ENCODE measurements at places on chromosomes 1 and 21.
A peak's percentile ranks its signal among the peaks of the same experiment; 100 is the strongest.

- DNase-seq = no peak
Measured at GRCh38 chr21:28801906-28802305, 190.8 kb downstream of the LTN1 start.

DNA sequence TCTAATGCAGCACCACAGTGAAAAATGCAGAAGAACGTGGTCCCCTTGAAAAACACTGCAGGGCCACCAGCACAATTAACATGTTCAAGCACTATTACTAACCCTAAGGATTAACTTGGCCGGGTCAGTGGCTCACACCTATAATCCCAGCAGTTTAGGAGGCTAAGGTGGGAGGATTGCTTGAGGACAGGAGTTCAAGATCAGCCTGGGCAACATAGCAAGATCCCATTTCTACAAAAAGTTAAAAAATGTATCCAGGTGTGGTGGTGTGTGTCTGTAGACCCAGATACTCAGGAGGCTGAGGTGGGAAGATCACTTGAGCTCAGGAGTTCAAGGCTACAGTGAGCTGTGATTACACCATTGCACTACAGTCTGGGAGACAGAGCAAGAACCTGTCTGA lies 2.9 kb downstream of the ARNT start:
- no peak for DNase-seq

DNA sequence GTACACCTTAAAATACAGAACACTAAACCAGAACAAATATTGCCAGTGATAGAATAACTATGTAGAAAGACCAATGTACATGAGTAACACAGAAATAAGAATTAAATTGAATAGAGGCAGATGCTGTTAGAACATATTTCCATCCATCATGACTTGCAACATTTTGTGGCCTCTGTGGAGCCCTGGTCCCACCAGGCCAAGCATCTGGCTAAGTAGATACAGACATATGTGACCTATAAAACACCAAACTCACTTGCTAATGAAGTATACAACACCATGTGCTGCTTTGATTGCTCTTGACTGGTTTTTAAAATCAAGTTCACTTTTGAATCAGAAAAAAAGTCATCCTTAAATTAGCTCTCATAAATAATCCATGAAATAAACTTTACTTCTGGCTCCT lies 20.5 kb downstream of the SLC19A2 start:
- peak; percentile 92 for DNase-seq

DNA sequence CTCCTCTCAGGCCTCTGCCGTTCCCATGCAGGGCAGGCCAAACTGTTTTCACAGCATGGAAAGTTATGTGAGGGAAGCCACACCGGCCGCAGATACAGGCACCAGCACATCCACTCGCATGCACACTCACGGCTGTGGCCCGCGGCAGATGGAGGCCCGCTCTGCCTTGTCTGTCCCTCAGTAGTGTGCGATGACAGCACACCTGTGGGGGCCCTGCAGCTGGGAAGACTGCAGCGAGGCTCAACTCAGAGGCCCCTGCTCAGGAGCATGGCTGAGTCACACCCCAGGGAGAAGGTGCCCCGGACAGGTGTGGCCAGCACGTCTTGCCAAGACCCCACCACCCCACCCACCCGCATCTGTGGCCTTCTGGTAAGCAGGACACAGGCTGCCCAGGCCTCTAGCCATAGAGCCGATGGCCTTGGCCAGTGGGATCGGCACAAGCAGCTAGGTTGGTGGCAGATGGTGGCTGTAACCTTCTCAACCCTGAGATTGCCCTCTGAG lies 1.3 kb upstream of the UBE2J2 start:
- DNase-seq = no peak

DNA sequence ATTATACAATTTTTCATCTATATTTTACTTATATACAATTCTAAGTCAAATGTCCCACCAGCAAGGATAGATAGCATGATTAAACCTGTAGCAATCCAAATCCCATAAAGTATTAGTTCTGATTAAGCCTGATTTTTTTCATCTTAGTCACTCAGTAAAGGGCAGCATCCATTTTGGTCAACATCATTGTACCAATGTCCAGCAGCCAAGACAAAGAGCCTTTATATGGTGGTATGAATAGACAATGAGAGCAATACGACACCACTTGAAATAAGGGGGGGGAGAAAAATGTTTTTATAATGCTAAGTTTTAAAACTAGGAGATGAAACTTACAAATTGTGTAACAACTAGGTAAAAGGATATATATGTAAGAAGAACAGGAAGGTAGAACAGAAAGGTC lies 7.4 kb downstream of the ZNF644 start:
- no peak for DNase-seq

- no peak for DNase-seq
Measured at GRCh38 chr1:85280636-85281035, 4.2 kb upstream of the BCL10 start.

- DNase-seq = no peak
Measured at GRCh38 chr1:173423291-173423690, 53.8 kb upstream of the PRDX6 start.

DNA sequence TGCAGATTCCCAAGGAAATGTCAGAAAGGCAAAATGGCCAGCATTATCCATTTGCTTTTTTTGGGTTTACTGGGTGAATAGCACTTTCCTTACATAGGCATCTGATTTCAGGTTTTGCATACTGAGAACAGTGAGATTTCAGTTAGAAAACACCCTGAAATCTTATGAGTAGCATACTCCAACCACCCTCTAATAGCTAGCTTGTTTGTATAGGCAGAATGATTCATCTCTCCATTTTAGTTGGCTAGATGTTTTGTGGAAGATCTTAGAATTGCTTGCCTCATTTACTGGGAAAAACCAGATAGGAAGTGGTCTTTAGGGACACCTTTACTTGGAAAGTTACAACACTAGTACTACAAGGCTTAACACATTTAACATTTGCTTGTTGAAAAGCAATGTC lies 10.4 kb downstream of the KYAT3 start:
- no peak for DNase-seq

GRCh38 chr21:30434033-30434631 lies 4.1 kb downstream of the KRTAP13-4 start:
- DNase-seq = peak; percentile 24

- no peak for DNase-seq
Measured at GRCh38 chr1:28340221-28340974, 11.6 kb downstream of the MED18 start.

DNA sequence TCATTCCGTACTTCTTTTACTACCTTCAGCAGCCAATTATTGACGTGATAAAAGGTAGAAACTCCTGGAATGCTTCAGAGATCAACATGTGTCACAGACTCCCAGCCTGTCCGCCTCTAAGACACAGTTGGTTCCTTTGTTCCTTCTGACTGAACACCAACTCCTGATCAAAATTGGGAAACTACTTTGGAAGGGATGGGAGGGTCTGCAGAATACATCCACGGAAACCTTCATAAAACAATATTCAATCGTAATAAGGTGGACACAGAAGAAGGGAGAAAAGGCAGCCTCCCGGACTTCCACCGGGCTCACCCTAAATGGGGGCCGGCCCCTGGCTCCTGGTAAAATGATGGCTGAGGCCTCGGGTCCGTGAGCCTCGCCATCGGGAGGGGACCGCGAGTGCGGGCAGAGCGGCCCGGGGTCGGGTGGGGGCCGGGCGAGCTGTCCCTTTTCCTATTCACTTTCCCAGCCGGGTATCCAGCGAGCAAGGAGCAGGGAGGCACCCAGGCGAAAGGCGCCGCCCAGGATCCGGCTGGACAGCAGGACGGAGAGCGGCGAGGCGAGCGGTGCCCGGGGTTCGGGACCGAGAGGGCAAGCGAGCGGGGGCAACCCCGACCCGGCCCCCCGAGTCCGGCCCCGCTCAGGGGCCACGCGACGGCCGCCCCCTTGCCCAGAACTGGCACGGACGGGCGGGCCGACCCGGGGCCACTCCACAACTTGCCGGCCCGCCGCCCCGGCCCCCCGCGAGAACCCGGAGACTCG lies 805 bp downstream of the NRIP1 start:
- no peak for DNase-seq

DNA sequence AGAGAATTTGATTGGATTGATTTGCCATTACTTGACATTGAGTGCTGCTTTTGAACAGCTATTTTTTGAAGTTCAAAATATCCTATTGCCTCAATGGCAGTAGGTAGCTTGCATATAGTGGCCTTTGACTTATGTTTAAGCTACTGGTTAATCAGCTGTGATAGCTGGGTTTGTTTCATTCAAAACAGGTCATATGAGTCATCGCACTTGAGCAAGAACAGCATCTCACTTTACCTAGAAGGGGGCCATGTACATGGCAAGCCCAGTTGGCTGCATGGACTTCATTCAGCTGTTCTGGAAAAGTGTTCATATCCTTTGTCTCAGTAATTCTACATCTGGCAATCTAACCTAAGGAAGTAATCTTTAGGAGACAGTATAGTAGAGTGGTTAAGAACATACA lies 29.0 kb upstream of the ARID1A start:
- no peak for DNase-seq

- DNase-seq = no peak
Measured at GRCh38 chr1:29591601-29592260, 355.4 kb downstream of the PTPRU start.

GRCh38 chr1:182646739-182647138 lies 37.6 kb downstream of the RGS8 start:
- no peak for DNase-seq

- DNase-seq = no peak
Measured at GRCh38 chr1:199776768-199777497, 250.6 kb upstream of the NR5A2 start.

DNA sequence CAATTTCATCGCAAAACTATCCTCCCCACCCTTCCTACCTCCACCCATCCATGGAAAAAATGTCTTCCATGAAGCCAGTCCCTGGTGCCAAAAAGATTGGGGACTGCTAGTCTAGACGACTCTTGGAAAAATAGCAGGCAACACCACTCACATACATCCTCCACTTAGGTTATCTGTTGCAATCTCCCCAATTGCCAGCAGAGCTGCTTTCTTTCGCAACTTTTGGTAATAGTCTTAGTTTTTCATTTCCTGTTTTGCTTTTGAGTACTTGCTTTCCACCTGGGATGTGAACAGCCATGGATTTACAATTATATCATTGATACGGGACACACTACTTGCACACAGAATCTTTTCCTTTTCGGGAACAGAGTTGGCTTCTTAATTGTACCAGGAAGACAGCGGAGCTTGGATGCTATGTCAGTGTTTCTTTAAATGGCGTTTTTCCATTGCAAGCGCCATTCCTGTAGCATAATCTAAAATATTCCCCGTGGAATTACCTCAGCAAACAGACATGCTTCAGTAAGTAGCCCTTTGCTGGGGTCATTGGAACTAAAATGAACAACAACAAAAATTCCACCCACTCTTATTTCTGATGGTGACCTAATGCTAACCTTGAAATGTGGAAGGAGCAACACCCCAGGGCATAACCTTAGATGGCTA lies 183.3 kb upstream of the ADGRL2 start:
- no peak for DNase-seq

DNA sequence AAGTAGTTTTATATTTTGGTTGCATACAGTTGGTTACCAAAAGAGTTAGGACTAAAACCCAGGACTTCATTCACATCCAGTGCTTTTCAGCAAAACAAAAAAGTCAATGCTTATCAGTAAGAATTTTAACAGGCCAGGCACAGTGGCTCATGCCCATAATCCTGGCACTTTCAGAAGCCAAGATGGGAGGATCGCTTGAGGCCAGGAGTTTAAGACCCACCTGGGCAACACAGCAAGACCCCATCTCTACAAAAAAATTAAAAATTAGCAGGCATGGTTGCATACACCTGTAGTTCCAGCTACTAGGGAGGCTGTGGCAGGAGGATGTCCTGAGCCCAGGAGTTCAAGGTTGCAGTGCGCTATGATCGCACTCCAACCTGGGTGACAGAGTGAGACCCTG lies 47.3 kb downstream of the AKT3 start:
- DNase-seq = no peak

- DNase-seq = no peak
Measured at GRCh38 chr1:220389634-220390033, 117.4 kb upstream of the RAB3GAP2 start.

DNA sequence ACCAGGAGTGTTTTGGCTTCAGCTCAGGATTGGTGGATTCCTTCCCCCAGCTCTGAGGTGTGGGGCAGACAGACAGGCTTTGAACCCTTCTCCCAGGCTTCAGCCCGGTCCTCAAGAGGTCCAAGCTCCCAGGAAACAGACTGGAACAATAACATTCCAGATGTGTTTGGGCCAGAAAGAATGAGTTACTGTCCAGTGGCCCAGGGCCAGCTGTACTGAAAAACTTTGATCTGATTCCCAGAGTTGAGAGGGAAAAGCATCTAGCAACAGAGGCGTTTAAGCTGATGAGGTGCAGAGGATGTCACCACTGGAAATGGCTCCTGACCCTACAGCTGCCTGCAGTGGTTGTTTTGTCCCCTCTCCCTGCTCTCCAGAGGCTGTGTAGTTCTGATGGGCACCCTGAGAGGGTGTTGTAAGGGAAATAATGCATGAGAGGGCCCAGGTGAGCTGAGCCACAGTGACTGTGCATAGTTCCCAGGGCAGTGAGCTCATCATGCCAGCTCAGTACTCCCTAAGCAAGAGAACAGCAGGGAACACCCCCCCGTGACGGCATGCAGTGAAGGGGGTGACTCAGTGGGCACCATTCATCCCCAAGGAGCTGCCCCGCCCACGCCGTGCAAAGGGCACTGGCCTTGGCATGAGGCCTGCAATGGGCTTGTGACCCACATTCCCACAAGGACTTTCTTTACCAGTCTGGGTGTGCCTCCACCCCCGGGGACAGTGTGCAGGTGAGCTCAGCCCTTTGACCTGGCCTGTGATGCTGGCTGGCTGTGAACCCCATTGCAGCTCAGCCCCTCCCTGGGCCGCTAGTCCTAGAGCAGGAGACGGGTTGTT lies 13.8 kb upstream of the SFN start:
- DNase-seq = no peak

DNA sequence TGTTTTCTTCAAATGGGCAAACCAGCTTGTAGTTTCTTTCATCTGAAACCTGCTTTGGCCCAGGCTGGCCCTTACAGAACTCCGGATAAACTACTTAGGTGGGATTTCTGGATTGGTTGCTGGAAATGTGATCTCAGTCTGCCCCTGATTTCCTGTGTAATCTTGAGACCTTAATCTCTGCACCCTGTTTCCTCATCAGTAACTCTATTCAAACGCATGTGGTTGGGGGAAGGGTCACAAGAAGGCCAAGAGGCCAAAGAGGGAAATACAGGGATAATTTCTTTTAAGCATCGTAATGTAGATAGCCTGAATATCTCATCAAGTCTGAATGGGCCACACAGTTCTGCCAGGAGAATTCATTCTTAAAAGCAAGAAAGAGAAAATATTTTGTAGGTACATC lies 483.6 kb downstream of the LTN1 start:
- DNase-seq = no peak

GRCh38 chr1:65471861-65472332 lies 51.4 kb downstream of the LEPR start:
- DNase-seq = no peak

DNA sequence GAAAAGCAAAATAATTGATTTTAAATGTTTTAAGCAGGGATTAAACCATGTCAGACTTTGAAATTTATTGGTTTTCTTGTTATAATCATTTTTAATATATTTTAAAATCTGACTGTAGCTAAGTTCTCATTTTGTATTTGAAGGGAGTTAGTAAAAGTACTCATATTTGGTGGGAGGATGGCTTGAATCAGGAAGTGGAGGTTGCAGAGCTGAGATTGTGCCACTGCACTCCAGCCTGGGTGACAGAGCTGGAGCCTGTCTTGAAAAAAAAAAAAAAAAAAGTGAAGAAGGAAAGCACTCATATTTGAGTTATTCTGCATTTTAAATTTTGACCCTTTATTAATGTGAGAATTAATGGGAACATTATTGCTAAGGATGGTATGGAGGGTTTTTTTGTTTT lies 106.0 kb downstream of the RABGAP1L start:
- DNase-seq = no peak

- no peak for DNase-seq
Measured at GRCh38 chr21:45467221-45467779, 62.3 kb downstream of the COL18A1 start.

All from common myeloid progenitor, CD34-positive (primary cell).